ENCODE measurements at places on chromosomes 3 and 15.

- no peak for DNase-seq
Observed at GRCh38 chr3:183613366-183614285, 21.8 kb upstream of the KLHL24 start.

- no peak for DNase-seq
Observed at GRCh38 chr3:57164657-57165573, at the start of gene IL17RD. IL17RD (minus strand) TSS chr3:57165353; CDS start chr3:57165286, 67 bp downstream.

- no peak for DNase-seq
Observed at GRCh38 chr3:26753095-26753494, 130.5 kb downstream of the LRRC3B start.

DNA sequence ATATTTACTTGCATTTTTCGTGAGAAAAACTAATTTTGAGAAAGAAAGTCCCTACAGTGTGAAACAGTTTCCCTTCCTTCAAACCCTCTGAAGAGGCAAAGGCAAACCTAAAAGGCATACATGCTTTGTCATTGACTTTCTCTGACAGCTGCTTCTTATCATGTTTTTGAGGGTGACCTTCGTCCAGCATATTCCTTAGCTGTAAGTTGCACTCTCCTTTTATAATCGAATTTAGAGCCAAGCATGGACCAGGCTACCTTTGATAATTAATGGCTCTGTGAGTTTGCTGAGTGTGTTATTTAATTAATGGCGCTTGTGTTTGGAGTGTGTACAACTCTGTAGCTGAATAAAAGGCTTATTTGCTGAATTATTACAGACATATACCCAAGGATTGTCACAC lies 684.2 kb upstream of the CFAP20DC start:
- DNase-seq, result no peak

- no peak for DNase-seq
Observed at GRCh38 chr3:85691196-85691595, 732.4 kb downstream of the CADM2 start.

DNA sequence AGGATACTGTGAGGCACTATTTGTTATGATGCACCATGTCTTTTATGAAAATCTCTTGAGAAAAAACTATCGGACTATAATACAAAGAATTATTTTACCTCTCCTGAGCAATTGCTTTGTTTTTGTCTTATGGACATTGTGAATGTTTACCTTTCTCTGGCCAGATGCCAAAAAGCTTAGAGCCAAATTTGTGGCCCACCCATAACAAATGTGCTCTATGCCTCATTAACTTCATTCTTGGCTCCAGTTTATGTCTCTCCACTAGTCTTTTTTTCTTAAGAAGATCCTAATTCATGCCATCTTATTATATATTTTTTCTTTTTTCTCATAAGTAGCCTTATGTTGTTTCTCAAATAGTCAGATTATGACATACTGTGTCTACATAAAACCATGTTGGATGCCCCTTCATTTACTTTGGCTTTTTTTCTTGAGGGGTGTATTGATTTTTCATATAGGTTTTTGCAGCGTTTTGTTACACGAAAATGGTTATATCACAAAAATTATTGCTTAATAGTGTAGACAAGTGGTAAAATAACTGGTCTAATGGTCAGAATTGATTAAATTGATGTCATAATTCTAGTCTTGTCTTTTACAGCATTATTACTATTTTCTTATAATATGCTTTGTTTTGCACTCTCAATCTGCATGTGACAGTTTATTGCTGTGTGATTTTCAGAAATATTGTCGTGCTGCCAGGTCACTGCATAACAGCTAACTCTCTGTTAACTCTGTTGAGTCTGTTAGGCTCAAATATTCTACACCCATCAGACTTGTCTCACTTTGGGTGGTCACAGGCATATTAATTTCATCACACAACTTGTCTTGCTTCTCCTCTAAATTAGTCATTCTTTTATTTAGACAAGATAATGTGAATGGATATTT lies 18.2 kb downstream of the SENP8 start:
- no peak for DNase-seq

DNA sequence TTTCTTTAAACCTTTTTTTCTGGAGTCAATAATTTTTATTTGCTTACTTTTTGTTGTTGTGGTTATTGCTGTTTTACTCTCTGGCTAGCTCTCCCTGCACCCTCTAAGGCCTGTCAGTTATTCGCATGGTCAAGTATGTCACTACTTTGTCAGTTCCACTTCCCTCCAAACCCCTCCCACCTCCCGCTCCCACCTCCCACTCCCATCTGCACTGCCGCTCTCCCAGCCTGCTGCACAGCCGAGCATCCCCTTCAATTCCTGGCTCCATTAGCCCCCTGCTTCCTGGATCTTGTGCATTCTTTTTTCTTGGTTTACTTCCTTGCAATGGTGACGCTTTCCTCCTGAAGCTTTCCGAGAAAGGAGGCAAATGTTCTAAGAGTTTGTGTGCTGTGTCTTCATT lies 218.0 kb downstream of the XXYLT1 start:
- DNase-seq, result no peak

DNA sequence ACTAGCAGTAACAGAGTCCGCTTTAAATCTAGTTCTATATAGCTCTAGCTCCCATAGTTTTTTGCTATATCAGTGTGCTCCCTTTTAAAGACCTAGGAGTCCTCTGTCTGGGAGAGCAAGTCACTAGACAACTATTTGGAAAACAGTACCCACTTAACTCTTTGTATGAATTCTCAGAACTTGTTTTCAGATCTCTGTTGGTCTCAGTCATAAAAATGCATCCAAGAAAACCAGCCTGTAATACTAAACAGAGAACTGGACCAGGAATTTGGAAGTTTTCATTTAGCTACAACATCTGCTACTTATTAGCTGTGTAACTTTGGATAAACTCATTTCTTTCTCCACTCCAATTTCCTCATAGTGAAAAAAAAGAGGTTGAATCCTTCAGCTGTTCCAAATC lies 56.9 kb upstream of the C3orf49 start:
- DNase-seq, result no peak

DNA sequence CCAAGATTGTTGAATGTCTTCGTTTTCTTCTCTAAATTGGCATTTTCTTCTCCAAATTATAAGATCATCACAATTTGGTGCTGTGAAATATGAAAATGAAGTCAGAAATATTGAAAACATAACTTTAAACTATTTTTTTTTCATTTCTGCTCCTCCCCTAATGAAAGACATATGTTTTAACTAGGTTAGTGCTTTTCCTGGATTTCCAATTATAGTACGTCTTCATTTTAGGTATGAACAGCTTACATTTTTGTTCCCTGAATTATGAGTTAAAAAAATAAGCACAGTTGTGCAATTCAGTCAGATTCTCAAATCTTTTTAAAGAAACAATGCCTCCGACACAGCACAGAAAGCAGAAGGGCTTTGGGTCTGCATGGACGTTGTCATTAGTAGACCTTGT lies 83.5 kb upstream of the CFAP20DC start:
- DNase-seq, result no peak

DNA sequence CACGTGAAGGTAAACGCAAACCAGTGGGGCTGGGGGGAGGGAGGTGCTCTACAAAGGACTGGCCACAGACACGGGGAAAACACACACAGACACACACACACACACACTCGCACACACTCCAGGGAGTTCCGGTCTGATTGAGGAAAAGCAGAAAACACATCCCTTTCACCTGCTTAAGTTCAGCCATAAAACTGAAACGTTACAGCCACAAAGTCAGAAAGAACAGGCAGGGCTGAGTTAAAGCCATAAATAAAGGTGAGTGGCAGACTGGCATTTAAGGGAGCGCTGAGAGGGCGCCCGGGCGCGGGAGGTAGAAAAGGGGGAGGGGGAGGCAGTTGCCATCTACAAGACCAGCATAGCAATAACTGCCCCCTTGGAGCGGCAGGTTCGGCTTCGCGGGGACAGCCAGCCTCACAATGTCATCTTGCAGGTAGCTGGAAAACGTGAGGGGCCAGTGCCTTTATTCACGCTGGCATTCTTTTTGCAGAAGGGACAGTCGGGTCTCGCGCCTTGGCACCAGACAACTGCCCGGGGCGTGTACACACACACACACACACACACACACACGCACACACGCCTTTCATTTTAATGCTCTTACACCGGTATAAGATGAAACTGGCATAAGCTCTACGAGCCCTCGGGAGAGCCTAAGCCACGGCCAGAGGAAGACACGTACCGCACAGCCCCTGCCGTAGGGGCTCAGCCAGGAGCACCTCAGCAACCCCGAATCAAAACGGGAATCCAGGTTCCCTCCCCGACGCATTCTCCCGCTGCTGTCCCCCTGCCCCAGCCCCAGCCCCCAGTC lies 866 bp downstream of the TNIK start:
- no peak for DNase-seq

DNA sequence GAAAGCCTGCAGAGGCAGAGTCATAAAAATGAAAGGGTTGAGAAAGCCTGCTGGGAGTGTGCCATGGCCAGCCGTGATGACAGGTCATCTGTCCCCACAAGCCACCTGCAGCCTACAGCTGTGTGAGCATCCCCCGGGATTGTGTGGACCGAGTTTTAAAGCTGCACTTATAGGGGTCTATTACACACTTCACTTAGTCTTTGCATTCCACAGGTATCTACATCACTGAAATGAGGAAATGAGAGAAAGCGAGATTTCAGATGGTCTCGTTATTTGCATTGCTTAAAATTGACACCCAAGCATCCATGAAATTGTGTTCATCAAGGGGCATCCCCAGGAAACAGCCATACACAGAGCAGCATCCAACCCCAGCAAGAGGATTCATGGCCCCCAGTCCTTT lies 137.6 kb upstream of the TRIM42 start:
- no peak for DNase-seq

- no peak for DNase-seq
Observed at GRCh38 chr3:80334534-80334933, 566.7 kb upstream of the ROBO1 start.

DNA sequence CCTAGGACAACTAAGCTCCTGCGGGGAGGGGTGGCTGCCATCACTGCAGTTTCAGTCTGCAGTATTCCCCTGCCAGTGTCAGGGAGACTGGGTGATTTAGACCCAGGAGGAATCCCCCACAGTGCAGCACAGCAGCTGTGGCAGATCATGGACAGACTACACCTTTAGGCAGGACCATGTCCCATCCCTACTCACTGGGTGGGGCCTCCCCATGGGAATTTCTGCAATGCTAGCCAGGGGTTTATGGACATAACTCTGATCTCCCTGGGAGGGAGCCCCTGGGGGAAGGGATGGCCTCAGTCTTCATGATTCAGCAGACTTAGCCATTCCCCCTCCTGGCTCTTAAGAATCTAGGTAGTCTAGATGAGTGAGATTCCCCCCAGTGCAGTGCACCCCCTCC lies 130.1 kb upstream of the STAC start:
- no peak for DNase-seq

- no peak for DNase-seq
Observed at GRCh38 chr3:42192334-42193200, 73.4 kb downstream of the CCK start.

GRCh38 chr15:90617668-90618097 lies 88.0 kb downstream of the CRTC3 start:
- DNase-seq, result no peak

- no peak for DNase-seq
Observed at GRCh38 chr3:35931867-35932266, 292.5 kb downstream of the ARPP21 start.

GRCh38 chr3:39812537-39812936 lies 3.1 kb downstream of the MYRIP start:
- DNase-seq, result no peak

Data from SK-N-MC (cell line).